ENCODE measurements at places on chromosomes 2 and 18.

DNA sequence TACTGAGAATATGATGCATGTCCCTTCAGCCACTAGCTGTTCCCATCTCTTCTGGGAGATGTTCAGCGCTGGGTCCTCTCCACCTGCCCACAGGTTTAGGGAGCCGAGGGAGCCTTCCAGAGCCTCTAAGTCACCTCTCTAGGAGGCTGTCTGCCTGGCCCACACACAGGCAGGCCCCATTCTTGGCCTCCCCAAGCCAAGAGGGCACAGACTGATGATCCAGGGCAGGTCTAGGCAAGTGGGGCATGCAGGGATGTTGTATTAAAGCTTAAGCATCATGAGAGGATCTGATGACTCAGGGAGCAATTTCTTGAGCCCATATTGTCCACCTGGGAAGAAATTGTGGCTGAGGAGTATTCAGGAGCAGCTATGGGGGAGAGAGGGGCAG, 19.9 kb downstream of the TMSB10 start:
- no peak for DNase-seq

DNA sequence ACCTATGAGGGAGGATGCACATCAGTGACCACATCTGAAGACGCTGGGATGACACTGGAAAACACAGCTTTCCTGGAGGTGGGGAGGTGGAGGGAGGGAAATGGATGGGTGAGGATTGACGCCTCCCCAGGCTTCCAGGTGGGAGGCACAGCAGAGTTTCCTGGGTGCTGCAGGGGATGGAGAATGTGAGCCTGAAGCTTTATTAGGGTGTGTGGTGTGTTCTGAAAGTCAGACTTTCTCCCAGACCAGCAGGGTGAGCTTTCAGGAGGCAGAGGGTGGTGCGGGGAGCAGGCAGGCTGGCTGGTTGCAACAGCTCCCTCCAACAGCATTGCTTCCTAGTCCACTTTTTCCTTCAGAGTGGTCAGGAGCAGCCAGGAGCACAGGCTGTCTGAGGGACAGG, 263.1 kb downstream of the CELF4 start:
- DNase-seq, result no peak

DNA sequence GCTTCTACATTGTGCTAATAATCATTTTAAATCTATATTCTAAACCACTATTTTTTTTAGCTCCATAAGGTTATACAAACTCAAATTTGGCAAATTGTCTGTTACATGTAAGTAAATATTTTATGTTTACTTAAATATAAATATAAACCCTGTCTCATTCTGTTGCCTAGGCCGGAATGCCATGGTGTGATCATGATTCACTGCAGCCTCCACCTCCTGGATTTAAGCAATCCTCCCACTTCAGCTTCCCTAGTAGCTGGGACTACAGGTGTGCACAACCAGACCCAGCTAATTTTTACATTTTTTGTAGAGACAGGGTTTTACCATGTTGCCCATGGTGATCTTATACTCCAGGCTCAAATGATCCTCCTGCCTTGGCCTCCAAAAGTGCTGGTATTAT, 124.7 kb downstream of the MEIS1 start:
- no peak for DNase-seq

DNA sequence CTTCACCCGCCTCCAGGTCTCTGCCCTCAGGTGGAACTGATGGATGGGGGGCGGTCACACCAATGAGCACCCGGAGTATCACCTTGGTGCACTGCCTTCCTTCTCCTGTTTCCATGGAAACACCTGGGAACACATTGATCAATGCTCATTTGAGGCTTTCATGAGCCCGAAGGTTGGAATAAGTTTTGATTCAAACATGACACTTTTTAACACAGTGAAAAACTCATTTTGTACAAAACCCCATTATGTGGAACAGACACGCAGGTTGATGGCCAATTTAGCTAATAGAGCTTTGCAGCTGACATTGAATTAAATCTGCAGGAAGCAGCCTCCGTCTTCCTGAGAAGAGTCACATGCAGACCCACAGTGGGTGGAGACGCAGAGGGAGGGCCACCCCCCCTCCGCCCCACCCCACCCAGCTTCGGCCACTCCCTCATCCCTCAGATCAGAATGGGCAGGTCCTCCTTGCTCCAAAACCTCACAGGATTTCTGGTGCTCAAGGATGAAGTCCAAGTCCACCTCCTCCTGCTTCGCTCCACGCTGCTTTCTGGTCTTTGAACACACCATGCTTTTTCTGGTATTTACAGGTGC, 96.0 kb upstream of the MYCN start:
- DNase-seq, result no peak

- no peak for DNase-seq
These were observed 3.1 kb upstream of the KYNU start for GRCh38 chr2:142874293-142874814.

DNA sequence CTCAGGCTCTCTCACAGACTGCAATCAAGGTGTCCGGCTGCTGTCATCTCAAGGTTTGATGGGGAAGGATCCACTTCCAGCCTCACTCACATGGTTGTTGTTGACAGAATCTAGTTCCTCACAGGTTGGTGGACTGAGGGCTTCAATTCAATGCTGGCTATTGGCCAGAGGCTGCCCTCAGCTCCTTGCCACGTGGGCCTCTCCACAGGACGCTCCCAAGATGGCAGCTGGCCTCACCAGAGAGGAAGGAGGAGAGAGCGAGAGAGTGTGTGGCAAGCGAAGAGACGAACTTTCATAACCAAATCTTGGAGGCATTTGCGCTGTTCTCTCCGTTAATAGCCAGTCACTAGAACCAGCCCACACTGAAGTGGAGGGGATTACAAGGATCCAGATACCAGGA, 13.5 kb upstream of the DNMT3A start:
- DNase-seq, result no peak

DNA sequence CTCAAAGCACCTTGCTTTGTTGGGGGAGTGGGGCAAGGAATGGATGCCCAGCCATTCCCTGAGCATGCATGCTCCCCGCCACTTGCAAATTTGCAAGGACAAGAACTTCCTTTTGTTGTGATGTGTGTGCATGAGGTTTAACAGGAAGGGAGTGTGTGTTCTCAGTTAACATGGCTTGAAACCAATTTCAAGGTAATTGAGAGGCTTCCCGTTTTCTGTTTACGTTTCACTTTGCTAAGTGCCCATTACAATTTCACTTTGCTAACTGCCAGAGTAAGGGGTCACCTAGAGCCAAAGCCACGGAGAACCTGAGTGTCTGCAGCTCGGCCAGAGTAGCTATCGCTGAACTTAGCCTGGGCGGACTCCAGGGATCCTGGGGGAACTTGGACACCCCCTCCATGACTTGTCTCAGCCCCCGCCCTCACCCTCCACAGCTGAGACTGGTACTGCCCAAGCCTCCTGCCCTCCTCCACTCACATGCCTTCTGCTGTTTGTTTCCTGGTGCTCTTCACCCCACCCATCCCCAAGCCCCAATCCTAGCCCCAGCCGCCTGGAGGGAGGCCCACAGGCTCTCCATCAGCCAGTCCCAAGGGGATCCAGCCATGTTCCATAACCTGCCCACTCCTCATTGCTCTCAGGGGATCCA, 53.6 kb upstream of the LAPTM4A start:
- DNase-seq, result no peak

GRCh38 chr18:332721-333510, 65.1 kb upstream of the THOC1 start:
- DNase-seq, result no peak

DNA sequence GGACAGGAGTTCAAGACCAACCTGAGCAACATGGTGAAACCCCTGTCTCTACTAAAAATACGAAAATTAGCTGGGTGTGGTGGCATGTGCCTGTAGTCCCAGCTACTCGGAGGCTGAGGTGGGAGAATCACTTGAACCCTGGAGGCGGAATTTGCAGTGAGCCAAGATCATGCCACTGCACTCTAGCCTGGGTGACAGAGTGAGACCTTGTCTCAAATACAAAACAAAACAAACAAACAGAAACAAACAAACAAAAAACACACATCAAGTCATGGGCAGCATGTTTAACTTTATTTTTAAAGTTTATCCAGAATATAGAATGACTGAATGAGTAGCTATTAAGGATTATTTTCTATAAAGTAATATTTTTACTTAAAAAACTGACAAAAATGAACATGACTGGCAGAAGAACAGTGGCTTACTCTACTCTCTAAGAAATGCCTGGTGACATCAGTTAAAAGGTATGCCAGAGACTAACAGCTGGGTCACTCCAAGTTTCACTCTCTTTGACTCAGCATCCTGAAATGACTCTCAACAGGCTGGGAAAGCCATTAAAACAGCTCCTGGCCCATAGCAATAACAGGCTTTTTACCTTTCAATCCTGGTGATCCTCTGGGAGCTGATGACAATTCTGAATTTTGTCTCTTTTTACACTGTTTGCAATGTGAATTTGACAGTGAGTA, 281.6 kb upstream of the STON1 start:
- DNase-seq, result no peak

DNA sequence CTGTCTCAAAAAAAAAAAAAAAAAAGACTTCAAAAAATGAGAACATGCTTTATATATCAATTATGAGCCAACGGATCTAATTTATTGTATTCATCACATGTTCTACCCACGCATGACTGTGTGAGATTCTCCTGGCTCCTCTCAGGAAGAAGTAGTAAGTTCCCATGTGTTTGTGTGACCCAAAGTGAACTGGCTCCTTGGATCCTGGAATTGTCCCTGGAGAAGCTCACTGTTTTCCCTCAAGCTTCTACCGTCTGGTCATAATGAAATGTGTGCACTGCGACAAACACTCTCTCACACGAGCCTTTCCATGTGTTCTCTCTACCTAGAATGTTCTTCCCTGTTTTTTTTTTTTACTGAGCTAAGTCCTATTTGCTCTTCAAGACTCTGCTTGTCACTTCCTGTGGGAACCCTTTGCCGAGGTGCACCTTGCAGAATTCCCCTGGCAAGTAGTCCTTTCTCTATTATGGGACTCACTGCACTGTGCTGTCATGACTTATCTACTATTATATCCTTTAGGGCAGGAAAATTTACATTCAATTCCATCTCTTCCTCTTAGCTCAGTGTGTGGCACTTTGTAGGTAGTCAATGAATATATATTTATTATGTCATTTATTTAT, 83.2 kb upstream of the THOC1 start:
- DNase-seq, result no peak

DNA sequence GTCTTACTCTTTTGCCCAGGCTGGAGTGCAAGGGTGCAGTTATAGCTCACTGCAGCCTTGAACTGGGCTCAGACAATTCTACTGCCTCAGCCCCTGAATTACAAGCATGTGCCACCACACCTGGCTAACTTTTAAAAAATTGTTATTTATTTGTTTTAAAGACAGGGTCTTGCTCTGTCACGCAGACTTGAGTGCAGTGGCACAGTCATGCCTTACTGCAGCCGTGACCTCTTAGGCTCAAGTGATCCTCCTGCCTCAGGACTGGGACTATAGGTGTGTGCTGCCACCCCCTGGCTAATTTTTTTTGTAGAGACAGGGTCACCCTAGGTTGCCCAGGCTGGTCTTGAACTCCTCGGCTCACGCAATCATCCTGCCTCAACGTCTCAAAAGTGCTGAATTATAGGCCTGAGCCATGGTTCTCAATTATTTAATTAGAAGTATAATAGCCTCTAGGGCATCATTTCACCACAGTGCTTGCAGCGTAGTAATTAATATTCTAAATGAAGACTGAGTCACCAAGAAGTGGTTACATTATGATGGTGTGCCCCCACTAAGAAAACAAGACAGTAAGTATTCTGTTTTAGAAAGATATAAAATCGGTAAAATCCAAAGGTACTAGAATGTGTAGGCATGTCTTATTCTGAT, 69.6 kb downstream of the EML4 start:
- no peak for DNase-seq

DNA sequence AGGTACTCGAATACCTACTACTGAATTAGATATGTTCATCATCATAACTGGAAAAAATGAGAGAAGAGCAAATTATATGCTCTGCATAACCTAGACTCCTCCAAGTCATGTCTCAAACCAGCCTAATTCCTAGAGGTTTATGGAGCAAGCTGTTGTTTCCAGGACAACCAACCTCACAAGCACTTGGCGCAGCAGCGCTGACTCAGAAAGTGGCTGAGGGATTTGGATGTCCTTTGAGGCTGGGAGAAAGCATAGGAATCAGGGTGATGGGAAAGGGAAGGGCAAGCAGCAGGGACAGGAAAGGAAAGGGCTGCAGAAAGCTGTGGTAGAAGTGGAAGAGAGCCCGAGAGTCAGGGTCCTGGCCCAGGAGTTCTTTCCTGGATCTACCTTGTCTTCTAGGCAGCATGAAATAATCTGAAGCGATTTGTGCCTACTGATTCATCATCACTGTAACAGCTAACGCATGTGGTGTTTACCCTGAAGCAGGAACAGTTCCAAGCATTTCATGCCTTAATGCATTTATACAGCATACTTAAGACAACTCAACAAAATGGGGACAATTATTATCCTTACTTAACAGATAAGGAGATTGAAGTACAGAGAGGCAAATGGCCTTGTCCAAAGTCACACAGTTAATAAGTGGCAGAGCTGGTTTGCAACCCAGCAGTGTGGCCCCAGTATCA, 3.7 kb downstream of the PLEK start:
- DNase-seq, result no peak

DNA sequence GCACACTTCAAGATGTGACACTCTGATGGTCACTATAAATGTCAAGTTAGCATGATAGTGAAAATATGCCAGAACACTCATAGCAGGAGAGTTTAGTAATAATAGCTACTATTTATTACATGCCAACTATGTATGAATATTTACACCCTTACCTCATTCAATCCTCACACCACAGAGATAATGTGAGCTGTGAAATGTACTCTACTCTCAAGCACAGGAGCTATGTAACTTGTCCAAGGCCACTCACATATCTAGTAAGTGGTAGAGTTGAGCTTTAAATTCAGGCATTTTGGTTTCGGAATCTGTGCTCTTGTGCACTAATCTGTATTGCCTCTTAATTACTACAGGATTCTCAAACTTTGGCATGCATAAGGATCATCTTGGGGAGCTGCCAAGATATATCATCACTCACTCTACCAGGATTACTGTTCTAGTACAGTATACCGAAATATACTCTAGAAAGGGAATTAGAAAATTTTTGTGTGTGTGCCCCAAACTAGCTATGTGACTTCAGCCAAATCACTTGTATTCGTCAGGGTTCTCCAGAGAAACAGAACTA, 154.3 kb downstream of the PLCL1 start:
- no peak for DNase-seq

DNA sequence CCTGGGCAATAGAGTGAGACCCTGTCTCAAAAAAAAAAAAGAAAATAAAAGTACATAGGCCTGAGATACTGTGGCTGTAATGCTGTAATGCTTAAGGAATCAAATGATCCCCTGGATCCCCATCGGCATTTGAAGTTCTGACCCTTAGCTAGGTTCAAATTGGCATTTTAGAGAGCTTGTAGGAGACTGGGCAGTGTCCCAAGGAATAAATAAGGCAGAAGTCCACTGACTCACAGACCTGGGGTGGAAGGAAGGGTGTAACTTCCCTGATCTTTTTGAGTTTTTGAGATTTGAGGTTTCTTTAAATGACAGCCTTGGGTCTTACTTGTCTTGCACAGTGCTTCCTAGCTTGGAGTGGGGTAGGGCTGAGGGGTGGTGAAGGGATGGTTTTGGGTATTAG, 553.7 kb downstream of the SLC4A3 start:
- DNase-seq, result no peak

Data from cortex of kidney (tissue), 1 donor.